Mesothelial cell of epicardium (in vitro differentiated cells): ENCODE measurements at places on chromosomes 4 and X.

GRCh38 chrX:2252331-2253065, 248.3 kb downstream of the DHRSX start:
- no peak for DNase-seq

DNA sequence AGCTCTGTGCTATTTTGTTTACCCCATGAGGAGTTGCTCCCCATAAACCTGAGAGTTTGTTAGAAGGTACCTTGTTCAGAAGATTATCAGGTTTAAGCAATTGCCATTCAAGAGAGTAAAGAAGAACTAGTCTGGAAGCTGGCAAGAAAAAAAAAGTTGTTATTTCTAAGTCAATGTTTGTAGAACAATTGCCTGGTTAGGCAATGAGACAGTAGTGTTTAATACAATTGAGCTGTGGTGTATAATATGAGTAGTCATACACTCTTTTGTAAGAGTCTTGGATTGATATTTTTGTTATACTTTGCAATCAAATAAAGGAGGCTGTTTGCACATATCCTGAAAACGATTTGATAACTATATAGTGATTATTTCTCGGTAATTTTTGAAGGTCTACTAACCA, 44.7 kb downstream of the GALNT7 start:
- no peak for DNase-seq

- DNase-seq = no peak
Observed at GRCh38 chrX:115895678-115896329, 274.7 kb upstream of the AGTR2 start.

DNA sequence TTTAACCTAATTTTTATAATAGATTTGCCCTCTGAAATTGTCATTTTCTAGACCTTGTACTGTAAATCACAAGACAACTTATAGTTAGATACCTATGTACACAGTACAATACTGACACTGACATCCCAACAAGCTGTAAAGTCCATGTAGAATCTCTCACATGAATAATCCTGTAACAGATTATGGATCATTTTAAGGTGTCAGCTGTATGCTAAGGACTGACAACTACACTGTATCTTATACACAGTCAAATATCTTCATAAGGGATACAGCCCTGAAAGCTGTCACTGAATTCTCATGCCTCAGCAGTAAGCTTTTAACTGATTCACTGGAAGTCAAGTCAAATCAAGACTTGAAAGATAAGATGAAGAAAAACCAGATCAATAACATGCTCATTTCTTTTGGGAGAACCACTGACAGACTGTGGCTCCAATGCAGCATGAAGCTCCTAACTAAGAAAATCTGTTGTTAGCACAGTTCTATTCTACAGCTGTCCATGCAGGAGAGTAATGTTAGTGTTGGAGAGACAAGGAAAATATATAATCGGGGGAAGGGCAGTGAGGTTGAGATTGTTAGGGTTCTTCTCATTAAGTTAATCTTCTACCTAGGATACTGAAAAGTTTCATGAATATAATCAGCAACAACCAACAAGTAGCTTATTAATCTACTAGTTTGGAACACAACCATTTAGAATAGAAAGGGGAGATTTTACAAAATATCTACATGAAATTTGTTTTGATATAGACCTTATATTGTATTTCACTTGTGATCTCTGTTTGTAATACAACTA, 612.0 kb downstream of the PCDH18 start:
- DNase-seq = no peak

GRCh38 chrX:20530406-20530921, 263.8 kb upstream of the RPS6KA3 start:
- DNase-seq = peak; percentile 85

- no peak for DNase-seq
Observed at GRCh38 chr4:14348506-14348905, 653.8 kb upstream of the CPEB2 start.

- DNase-seq = no peak
Observed at GRCh38 chrX:133213117-133213516, 5.0 kb downstream of the TFDP3 start.

DNA sequence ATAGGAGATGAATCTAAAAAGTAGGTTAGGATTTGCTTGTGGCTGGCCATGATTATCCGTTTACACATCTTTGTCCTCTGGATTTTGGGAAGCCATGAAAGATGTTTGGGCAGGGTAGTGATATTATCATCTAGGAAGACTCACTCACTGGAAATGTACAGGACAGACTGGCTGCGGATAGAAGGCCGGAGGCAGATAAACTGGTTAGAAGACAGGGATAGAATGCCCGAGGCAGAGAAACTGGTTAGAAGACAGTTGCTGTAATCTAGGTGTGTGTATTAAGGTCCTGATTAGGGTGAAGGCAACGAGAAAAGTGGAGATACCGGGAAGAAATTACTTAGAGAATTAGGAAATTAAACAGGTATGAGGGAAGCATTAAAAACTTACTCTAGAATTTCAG, 68.8 kb downstream of the SPRY1 start:
- no peak for DNase-seq

DNA sequence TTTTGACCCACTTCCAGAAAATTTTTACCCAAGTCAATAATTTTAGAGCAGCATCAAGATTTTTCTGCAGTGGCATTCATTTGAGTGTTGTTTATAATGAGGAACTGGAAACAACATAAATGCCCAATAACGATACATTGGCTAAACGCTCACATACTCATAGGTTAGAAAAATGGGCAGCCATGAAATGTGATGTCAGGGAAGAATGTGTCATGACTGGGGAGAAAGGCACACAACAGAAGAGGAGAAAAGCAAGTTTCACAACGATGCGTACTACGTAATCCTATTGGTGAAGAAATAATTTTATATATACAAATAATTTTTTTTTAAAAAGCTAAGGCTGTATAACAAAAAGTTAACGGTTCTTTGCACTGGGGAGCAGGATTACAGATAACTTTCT, 33.6 kb upstream of the MAP3K15 start:
- no peak for DNase-seq

DNA sequence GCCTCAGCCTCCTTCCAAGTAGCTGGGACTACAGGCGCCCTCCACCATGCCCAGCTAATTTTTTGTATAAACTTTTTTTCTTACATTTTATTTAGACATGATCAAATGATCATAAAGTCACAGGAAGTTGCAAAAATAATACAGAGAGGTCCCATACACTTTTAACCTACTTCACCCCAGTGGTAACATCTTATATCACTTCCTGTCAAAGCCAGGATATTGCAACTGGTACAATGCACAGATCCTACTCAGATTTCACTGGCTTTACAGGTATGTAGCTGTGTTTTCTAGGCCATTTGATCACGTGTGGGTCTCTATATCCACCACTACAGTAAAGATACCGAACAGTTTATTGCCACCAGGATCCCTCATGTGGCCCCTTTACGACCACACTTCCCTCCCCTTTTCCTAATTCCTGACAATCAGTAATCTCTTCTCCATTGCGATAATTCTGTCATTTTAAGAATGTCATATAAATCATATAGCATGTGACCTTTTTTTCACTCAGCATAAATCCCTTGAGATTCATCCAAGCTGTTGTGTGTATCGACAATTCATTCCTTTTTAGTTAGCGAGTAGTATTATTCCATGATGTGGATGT, 18.0 kb downstream of the RPS6KA3 start:
- DNase-seq = no peak

DNA sequence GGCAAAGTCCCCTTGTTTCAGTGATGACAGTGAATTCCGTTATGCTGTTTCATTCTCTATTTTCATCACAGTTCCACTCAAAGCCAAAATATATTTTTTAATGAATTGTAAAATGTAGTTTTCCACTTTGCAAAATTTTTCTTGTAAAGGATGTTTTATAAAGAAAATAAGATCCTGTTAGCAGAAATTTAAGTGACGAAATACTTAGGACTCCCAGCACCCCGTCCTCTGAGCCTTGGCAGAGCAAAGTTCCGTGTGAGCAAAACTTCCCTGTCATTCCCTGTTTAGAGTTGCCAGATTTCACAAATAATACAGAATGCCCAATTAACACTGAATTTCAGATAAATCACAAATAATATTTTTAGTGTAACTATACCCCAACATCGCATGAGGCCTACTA, 81.0 kb upstream of the RBPJ start:
- no peak for DNase-seq

DNA sequence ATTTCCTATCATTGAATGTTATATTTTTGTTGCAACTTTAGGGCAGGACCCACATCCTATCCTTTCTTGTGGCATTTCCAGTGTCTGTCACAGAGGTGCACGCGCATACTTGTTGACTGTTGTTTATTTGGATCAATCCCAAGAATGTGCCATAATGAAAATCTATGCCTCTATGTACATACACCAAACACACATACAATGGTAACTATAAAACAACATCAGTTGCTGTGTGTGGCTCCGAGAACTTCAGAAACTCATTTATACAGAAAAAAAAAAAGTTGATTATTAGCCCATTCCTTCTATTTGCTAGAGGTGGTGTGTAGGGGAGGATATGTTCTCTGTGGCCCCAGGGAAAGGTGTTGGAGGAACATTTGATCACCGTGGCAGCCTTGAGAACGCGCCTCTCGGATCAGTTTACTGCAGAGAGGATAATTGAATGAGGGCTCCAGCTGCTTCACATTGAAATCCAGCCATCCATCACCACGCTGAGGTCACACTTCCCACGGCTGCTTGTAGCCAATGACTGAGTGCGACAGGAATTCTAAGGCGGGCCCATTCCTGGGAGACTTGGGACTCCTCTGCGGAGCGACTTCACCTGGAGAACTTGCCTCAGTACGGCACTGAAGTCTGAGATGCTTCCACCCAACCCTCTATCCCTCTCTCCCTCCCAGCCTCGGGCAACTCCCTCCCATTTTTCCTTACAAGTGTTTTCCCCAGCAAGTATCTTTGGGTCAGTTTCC, 19.5 kb downstream of the SMPX start:
- peak; percentile 69 for DNase-seq

DNA sequence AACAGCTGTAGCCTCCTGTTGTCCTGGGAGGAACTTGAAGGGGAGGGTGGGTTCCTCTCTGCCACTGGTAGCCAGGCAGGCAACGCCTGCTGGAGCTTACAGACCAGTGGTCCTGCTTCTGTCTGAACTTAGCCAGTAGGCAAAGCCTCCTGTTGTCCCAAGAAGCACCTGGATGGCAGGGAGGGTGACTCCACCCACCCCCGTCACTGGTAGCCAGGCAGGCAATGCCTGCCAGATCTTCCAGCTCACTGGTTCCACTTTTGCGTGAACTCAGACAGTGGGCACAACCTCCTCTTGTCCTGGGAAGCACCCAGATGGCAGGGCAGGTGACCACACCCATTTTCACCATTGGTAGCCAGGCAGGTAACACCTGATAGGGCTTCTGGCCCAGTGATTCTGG, 203.5 kb upstream of the DIPK2B start:
- no peak for DNase-seq

GRCh38 chr4:71300964-71301363, 37.9 kb upstream of the SLC4A4 start:
- no peak for DNase-seq

GRCh38 chrX:75786290-75786689, 1.2 kb upstream of the MAGEE2 start:
- DNase-seq = no peak

DNA sequence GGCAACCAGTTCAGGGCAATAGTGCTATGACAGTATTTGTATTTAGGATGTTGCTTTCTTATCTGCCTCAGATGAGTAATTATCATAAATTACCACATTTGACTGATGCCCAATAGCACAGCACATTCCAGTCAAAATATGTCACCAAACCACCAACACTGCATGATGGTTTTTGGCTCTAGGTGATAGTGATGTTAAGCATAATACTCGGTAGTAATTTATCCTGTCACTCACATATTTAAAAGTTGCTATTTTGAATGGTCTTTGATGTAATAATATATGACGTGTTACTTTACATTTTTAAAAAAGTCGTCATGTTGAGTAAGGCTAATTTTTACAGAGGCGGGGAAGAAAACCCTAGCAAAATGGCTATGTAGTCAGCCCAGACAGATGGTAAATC, 42.5 kb downstream of the UNC5C start:
- DNase-seq = no peak

GRCh38 chrX:42943051-42943974, 165.3 kb upstream of the PPP1R2C start:
- DNase-seq = no peak

- no peak for DNase-seq
Observed at GRCh38 chr4:76614589-76614988, 179.6 kb downstream of the SHROOM3 start.

DNA sequence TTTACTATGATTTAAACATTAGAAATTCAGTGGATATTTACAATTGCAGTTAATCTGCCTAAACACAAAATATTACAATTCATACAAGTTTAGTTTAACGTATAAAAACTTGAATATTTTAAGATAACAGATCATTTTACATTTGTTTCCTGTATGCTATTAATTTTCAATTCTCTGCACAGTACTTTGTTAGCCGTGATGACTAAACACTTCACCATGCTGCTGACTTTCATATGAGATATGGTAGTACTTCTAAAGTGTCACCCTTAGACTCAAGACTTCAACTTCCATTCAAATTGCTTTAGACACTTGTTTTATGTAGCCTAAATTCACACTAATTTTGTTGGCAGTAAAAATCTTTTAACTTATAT, 1646.4 kb upstream of the ADGRL3 start:
- DNase-seq = no peak

- no peak for DNase-seq
Observed at GRCh38 chr4:159422019-159422418, 319.1 kb downstream of the RAPGEF2 start.

- no peak for DNase-seq
Observed at GRCh38 chr4:110544594-110544993, 68.6 kb downstream of the ENPEP start.

DNA sequence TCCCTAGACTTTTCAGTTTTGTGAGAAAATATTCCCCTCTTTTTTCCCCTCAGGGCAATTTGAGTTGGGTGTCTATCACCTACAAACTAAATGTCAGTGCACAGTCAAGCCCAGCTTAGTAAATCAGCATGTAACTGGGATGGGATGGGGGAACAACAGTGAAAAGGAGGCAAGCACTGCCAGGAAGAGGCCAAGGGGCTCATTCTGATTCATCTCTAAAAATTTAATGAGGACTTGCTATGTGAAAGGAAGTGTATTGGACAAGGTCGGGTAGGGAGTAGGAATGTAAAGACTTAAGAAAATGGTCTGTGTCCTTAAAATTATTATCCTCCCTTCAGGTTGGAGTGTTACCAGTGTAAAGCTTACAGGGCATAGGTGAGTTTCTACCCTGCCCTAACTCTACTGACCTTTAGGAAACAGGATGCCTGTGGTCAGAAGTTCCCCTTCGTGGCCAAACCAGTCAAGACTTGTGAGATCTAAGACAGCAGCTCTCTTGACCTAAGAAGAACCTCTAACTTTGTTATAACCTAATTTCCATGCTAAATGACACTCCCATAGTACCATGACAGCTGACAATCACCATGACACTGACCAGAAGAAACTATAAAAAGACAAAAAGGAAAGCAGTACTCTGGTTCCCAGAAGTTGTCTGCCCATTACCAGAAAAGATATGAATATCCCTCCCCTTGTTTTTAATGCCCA, 194.4 kb upstream of the LDB2 start:
- DNase-seq = no peak

GRCh38 chrX:143298663-143299241, 218.5 kb downstream of the SPANXN3 start:
- no peak for DNase-seq

GRCh38 chr4:10656988-10657387, 27.6 kb downstream of the CLNK start:
- DNase-seq = no peak

- DNase-seq = no peak
Observed at GRCh38 chr4:159871141-159871540, 768.3 kb downstream of the RAPGEF2 start.

GRCh38 chrX:74536152-74536831, 78.1 kb downstream of the RLIM start:
- DNase-seq = peak; percentile 30
